ENCODE measurements at places on chromosomes 6 and 20.

DNA sequence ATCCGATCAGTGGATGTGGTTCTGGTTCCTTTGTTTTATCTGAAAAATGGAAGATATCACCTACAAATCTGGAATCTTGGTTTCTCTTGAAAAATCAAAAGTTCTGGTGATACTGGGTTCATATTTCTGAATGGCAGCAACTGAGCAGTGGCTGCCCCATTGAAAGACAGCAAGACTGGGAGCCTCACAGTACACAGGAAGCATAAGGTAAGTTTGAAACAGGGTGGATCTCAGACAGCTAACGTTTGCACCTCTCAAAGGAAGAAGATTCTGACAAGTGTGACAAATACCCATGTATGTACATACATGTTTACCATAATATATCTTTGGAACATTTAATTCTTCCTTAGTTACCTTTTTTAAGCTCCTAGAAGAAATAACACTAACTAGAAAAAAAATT is at the start of gene SAMD3:
Gene SAMD3 (minus strand): TSS at position 177 of the 400 bp plus-strand sequence. CDS start 7,678 bp downstream, outside the sequence.
- DNase-seq: no peak

GRCh38 chr6:44738601-44739146 is 351.2 kb downstream of the CDC5L start:
- no peak for DNase-seq

GRCh38 chr20:41734506-41734945 is 116.3 kb upstream of the CHD6 start:
- no peak for DNase-seq

- no peak for DNase-seq
Measured at GRCh38 chr6:141540207-141540606, 592.5 kb upstream of the GJE1 start.

DNA sequence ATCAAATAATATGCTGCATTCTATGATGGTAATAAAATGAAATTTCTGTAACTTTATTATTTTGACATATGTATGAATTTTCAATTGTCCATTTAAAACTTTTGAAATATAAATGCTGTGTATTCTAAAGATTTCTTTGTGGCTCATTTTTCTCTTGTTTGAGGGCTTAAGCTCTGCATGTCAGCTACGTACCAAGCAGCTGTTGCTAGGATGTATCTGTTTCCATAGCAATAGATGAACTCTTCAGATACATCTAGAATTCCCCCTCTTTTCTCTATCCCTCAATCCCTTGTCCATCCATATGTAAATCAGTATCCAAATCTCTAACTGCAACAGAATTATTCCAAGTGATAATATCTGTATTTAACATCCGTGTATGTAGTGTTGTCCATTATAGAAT is 76.5 kb upstream of the OPRM1 start:
- no peak for DNase-seq

GRCh38 chr6:24908650-24909035 is 27.1 kb downstream of the RIPOR2 start:
- no peak for DNase-seq

- DNase-seq: no peak
Measured at GRCh38 chr6:128275030-128275429, 245.4 kb downstream of the PTPRK start.

DNA sequence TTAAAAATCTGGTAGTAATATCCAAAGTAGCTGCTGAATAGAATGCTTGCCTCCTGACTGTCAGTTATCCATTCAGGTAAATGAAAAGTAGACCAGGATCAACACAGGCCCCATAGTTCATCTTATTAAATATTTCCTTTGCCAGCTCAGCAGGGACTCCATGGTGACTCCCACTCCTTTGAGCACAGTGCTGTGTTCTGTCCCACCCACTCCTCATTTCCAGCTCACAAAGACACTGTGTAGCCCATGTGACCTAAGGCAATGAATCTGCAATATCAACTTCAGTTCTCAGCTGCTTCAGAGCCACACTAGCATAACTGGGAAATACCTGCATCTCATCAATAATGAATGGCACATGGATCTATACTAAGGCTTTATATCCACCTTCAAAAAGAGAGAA is 189.5 kb upstream of the MANEA start:
- no peak for DNase-seq

DNA sequence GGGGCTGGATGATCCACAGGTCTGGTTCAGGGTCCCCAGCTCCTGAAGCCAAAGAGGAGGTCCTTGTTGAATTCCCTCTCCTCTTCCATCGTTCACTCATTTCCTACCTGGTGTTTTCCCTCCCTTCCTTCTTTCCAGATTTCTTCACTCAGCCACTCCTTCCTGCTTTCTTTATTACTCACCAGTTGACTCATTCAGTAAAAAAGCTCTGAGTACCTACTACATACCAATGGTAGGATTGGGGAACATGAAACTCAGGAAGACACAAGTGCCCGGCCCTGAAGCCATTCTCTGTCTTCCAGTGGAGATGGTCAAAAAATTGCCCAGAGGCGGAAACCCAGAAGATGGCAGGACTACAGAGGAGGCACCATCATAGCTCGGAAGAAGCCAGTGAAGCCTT is 11.9 kb upstream of the NSFL1C start:
- DNase-seq: no peak

DNA sequence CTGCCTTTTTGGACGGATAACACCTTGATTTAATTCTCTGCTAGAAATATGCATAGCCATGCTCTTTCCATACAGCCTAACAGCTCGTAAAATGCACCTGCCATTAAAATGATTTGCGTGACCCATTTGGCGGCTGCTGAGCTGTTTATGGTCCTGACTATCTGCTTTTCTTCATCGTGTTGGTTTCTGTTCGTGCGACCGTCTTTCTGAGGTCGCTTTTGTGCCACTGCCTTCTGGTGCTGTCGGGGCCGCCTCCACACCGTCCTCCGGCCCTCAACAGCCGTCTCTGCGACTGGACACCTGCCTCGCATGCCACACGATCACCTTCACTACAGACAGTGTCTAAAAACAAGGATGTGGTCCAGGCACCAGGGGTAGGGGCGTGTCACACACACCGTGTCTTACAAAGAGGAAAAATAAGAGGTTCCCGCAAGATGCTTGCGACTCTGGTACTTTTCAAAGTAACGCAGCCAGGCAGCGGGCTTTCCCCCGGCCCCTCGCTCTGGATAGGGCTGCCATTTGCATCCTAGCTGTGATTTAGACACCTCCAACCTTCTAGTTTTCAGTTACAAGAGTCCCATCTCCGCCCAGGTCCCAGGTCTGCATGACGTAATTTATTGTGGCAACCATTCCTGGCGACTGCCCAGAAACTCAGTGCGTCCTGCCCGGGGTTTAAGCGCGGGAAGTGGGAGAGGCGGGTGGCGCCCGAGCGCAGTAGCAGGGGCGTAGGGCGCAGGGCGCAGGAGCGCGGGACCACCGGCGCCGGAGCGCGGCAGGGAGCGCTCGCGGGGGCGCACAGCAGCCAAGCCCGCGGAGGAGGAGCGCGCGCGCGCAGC is at the start of gene STMND1:
Gene STMND1 (plus strand): TSS at position 629 of the 836 bp plus-strand sequence. CDS start 208 bp downstream, outside the sequence.
- no peak for DNase-seq

GRCh38 chr6:116412270-116412669 is 41.5 kb downstream of the DSE start:
- DNase-seq: no peak

DNA sequence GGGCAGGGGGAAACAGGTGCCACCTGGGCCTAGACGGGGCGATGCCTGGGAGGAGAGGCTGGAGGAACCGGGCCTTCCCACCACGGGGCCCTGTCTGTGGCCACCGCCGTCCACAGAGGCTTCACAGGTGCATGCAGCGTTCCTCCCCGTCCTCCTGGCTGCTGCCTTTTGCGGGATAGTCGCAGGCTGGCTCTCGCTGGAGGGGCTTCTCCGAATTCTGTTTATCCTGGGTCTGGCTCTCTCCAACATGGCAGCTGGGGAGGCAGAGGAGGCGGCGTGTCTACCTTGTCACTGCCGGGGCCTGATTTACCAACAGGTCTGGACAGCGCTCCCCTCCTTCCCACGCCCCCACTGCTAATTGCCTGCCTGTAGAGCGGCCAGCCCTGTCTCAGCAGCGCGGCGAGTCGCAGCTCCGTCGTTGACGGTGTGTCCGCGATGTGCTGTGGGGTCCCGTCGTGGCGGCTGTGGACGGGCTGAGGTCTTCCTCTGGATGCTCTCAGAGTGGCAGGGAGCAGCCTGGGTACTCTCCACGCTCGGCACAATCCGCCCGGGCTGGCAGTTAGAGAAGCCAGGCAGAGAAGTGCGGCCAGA is 262.9 kb downstream of the TAF4 start:
- DNase-seq: peak; percentile 92

- DNase-seq: no peak
Measured at GRCh38 chr6:31658983-31659648, 1.5 kb downstream of the C6orf47 start.

- DNase-seq: no peak
Measured at GRCh38 chr20:63639093-63639975, 12.4 kb upstream of the GMEB2 start.

DNA sequence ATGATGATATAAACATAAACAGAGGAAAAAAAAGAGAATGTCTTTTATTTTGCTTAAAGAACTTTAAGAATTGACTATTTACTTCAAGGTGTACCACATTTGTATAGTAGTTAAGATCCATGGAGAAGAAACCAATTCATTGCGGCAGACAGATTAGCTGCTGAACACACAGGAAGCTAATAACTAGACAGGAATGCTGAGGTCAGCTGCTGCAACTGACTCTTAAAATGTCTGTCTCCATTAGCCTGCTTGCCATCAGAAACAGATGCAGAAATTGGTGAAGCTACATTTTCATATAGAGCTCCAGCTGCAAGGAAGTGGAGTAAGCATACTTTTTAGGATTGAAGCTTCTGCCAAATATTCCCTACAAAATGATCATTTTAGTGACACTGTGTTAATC is 939.5 kb downstream of the EPHA7 start:
- no peak for DNase-seq

GRCh38 chr6:24982231-24982630 is 46.5 kb upstream of the RIPOR2 start:
- no peak for DNase-seq

GRCh38 chr6:6709106-6709505 is 120.6 kb downstream of the LY86 start:
- no peak for DNase-seq

DNA sequence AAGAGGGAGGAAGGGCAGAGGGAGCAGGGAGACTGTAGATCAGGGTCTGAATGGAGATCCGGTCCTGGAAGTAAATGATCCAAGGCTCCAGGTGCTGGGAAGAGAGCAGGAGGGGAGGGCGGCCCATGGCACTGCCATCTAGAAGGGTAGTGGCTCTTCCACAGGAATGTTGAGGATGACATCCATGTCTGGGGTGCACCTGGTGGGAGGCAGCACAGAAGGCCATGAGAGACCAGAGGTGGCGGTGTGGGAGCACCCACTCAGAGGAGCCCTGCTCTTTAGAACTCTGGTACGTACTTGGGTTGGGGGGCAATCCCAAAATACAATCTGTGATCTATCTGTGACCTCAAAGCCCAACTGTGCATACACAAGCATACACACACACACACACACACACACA is 13.5 kb downstream of the DEFB132 start:
- DNase-seq: no peak

- DNase-seq: no peak
Measured at GRCh38 chr20:19712721-19713260, 45.3 kb upstream of the RIN2 start.

- no peak for DNase-seq
Measured at GRCh38 chr6:142906945-142907470, 38.0 kb downstream of the HIVEP2 start.

- no peak for DNase-seq
Measured at GRCh38 chr20:58875541-58876134, 23.1 kb downstream of the GNAS start.

GRCh38 chr6:72636215-72636614 is 14.4 kb downstream of the KCNQ5 start:
- DNase-seq: no peak

DNA sequence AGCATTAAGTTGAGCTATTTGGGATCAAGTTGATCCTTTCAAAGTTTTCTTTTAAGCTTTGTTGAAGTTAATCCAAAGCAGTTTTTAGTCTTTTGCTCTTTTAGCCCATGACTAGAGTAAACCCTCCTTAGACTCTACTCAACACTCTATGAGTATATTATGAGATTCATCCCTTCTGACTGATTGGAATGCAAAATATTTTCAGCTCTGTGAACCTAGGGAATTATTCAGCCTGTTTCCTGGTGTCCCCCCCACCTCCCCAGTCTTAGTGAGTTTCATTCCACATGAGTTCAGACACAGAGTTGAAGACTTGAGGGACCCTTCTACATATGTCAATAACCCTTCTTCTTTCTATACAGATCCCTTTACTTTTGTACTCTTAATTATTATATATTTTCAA is 413.7 kb downstream of the RFPL4B start:
- DNase-seq: no peak

GRCh38 chr20:18428490-18429173 is 38.2 kb downstream of the DZANK1 start:
- DNase-seq: no peak

DNA sequence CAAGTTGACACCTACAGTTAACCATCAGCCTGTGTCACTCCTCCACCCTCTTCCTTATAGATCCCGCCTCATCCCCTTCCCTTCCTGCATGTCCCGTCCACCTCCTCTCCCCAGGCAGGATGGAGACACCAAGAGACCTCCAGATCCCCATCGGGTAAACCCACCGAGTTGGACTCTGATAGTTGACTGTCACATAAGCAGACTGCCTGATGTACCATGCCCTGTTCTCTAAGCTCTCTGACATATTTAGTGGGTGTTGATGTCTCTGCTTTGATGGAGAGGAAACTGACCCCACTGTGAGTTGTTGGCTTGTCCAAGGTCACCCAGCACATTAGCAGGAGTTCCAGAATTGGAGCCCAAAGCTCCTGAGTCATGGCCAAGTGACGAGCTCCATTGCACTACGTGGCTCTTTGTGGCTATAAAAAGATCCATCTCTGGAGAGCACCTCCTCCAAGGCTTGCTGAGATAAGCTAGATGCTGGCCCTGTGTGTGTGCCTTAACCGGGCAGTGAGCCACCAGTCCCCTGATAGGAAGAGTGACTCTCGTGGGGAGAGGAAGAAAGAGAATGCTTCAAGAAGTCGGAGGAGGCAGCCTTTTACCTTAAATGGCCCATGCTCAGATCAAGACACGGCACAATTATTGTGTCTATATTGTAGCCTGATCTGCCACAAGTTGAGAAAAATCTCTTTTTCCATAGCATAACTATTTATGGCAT is 236.0 kb upstream of the ECI2 start:
- no peak for DNase-seq

DNA sequence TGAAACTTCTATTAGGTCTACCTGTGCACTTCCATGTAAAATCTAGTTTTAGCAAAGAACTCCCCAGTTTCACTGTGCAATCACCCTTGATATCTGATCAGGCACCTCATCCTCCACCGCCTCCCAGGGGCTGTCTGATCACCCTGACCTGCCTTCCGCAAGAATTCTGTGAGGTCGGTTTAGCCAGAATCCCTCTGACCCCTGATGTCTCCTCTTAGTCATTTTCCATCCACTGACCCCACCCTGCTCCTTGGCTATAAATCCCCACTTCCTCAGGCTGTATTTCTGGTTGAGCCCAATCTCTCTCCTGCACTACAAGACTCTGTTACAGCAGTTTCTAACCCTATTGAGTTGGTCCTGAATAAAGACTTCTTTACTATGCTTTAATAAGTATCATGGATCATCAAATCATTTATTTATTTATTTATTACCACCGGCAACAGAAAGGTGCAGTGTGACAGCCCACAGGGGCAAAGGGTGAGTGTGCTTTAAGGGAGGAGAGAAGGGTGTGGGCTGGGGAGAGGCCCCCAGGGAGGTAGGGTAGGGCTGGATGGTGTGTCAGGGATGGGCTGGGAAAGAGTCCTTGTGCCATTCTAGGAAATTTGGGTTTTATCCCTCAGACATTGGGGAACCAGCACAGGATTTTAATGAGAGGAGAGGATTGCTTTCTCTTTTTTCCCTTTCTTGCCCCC is 11.2 kb upstream of the SERPINB6 start:
- no peak for DNase-seq
